Stimulated activated CD4-positive, alpha-beta T cell treated with anti-CD3 and anti-CD28 coated beads, Interleukin-1b, Interleukin-23, amount 100 ng/mL, for 4 hours (primary cell): ENCODE measurements at places on chromosomes 2 and 18.

GRCh38 chr2:157672129-157672528 lies 43.5 kb upstream of the ACVR1C start:
- no peak for DNase-seq

DNA sequence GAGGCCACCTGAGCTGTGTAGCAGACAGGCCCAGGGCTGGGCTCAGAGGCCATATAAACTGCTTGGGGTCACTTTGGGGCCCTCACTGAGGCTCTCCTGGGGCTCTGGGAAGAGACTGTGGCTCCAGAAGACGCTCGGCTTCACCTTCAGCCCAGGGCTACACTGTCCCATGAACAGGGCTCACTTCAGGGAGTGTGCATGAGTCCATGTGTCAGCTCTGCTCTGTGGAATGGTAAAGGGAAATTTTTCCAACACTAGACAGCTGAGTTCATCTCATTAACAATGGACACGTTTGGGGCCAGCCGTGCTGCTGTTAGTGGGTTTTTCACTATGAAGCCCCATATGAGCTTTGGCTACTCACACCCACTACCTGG lies 65.4 kb upstream of the TFCP2L1 start:
- no peak for DNase-seq

DNA sequence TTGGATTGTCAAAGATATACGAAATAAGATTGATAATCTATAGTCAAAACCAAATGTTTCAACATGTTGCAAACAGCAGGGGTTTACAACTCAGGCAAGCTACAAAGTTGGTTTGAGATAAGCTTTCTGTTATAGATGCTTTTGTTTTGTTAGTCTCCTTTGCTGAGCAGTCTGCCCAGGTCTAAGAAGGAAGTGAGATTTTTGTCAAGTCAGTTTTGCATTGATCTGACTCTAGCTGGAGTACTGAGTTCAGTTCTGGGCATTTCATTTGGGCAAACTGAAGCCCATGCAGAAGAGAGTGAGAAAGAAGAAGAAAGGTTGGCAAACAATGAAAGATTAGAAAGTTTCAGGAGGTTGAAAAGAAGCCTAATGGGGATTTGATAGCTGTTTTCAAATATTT lies 983.0 kb upstream of the SLC39A10 start:
- no peak for DNase-seq

DNA sequence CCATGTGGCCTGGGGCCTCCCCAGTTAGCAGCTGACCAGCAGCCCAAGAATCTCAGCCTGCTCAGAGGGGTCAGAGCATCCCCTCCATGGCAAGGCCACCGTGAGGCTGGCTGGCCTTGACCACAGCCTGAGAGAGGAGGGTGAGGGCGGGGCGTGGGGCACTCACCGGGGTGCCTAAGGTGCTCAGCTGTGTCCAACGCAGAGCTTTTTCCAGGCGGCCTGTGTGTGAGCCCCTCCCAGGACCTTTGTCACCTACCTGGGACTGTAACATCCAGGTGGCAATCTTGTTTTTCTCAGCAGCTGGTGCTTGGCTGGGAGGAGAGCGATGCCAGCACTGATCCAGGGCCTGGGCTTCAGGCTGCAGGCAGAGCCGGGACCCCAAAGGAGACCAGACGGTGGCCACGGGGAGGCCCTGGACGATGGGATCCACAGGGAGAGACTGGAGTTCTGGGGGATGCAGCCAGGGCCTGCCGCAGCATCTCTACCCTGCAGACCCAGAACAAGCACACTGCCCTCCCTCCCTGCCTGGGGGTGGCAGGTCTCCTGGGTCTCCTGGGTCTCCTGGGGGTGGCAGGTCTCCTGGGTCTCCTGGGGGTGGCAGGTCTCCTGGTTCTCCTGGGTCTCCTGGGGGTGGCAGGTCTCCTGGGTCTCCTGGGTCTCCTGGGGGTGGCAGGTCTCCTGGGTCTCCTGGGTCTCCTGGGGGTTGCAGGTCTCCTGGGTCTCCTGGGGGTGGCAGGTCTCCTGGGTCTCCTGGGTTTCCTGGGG lies 12.3 kb downstream of the SNED1 start:
- no peak for DNase-seq

DNA sequence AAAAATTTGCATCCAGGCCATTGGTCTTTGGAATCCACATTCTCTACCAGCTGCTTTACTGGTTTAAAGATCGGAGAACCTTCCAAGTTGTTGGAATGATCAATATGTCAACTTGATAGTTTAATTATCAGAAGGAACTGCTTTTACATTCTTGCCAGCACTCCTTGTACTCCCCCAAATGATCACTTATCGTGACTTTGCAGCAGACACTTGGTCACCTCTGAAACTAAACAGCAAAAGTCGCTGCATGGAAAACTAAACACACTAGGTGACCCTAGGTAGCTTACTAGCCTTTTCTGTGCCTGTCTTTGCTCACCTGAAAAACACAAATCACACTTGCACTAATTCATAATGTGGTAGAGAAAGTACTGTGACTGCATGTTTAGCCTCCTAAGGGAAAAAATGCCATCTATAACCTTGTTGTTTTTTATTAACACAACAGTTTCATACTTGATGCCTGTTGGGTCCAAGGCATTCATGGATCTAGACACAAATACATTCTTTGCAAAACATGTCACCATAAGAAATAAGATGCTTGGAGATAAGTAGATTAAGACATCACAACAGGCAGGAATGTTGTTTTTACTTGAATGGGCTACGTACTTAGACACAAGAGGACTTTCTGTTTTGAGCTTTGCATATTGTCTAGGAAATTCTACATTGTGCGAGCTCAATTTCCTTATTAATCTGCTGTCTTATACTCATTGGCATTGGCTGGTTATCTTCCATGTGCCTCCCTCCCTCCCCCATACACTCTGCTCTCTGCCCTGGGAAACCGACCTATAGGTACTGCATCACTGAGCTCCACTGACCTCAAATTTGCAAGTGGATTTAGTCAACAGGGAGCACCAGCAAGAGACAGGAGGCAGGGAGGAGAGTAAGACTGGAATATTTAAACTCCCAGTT lies 219.1 kb upstream of the STK17B start:
- no peak for DNase-seq

DNA sequence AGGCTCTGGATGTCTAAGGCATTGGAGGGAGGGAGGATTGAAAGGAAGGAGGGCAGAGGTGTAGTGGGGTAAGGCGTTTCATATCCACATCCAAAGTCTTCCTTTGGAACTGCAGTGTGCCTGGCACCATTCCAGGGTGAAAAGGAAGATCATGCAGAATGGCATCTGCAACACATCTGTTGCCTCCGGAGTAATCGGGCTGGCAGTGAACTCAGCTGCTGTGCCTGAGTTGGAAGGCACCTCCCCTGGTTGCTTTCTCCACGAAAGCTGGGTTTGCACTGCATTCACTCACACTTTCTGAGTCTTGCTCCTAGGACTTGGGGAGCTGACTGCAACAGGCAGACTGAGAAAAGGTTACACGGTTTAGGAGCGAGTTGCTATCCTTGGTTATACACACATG lies 30.3 kb upstream of the SEC11C start:
- DNase-seq, result no peak

GRCh38 chr2:85583667-85584353 lies 421 bp upstream of the VAMP5 start:
- DNase-seq, result no peak

- no peak for DNase-seq
Measured at GRCh38 chr2:44098050-44098449, 70.6 kb upstream of the PPM1B start.

DNA sequence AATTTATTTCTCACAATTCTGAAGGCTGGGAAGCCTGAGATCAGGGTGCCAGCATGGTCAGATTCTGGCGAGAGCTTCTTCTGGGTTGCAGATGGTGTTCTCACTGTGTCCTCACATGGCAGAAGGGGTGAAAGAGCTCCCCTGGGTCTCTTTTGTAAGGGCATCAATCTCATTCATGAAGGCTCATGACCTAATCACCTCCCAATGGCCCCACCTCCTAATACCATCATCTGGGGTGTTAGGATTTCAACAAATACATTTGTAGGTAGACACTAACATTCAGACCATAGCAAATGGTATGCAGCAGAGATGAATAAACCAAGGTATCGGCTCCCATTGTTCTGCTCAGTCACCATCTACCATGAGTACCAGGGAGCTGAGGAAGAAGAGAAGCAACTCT lies 32.7 kb downstream of the YPEL5 start:
- DNase-seq, result no peak

DNA sequence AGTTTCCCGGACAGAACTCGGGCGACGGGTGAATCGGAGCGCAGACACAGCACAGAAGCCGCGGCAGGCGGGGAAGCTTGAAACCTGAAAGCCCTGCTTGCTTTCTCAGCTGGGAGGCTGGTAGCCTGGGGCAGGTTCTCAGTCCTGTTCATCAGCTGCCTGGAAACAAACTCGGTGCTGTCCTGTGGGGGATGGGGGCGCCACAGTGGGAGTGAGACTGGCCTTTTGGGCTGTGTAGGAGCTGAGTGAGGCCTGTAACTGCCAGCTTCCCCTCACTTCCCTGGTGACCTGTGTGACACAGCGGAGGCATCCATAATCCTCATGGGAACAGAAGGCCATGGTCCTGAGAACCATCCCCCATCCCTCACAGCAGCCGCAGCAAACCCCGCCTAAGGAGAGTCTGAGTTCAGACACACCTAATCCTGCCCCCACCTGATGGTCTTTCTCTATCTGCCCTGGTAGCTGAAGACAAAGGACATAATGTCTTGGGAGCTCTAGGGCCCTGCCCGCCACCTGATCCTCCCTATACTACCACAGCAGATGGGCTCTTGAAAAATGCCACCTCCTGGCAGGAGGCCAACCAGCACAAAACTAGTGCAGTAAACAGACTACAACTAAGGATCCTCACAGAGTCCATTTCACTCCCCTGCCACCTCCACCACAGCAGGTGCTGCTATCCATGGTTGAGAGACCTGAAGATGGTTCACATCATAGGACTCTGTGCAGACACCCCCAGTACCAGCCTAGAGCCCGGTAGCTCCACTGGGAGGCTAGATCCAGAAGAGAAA lies 52.7 kb upstream of the LDLRAD4 start:
- no peak for DNase-seq

GRCh38 chr2:41934329-41934958 lies 113.4 kb upstream of the PKDCC start:
- DNase-seq, result no peak

GRCh38 chr2:207073412-207073800 lies 92.3 kb downstream of the KLF7 start:
- DNase-seq, result no peak

- no peak for DNase-seq
Measured at GRCh38 chr2:48733067-48733503, 22.4 kb downstream of the LHCGR start.

GRCh38 chr18:49365346-49365745 lies 95.1 kb downstream of the DYM start:
- DNase-seq, result no peak

- DNase-seq, result no peak
Measured at GRCh38 chr18:76390452-76391035, 104.5 kb downstream of the ZNF516 start.

- no peak for DNase-seq
Measured at GRCh38 chr2:132984731-132985130, 314.7 kb upstream of the LYPD1 start.

DNA sequence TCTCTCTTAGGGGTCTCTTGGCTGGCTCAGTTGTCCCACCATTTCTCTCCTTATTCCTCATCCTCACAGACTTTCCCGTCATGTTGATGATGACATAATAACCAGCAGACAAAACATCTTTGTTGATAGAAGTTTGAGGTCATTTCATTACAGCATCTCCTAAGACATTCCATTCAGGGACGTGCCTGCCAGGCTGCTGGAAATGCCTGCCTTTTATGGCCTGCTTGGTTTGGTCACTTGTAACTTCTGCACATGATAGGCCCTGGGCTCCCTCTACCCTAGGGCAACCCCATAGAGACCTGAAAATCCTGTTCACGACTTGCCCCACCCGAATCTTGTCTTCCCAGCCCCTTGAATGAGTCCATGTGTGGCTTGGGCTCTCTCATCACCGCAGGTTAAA lies 81.7 kb downstream of the SDC1 start:
- no peak for DNase-seq

- no peak for DNase-seq
Measured at GRCh38 chr2:233125455-233126065, 65.4 kb downstream of the INPP5D start.

DNA sequence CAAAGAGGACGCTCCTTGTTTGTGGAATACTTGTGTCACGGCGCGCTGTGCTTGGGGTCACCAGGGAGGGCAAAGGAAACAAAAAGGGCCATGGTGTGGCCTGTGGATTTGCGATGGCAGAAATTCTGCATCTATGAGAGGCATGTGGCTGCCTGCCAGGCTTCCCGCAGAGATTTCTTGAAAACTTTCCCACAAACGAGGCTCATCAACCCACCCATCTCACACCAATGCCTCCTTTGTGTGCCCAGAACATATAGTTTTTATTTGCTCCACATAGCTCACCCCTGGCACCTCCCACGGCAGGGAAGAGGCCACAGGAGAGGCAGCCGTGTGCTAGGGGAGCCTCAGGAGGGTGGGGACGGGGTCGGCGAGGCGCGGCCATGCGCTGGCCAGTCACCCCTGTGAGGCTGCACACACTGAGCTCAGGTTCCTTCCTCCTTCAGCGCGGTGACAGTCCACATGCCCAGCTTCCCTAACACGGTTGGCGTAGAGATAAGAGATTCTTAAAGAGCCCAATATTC lies 100.3 kb downstream of the MBP start:
- no peak for DNase-seq

DNA sequence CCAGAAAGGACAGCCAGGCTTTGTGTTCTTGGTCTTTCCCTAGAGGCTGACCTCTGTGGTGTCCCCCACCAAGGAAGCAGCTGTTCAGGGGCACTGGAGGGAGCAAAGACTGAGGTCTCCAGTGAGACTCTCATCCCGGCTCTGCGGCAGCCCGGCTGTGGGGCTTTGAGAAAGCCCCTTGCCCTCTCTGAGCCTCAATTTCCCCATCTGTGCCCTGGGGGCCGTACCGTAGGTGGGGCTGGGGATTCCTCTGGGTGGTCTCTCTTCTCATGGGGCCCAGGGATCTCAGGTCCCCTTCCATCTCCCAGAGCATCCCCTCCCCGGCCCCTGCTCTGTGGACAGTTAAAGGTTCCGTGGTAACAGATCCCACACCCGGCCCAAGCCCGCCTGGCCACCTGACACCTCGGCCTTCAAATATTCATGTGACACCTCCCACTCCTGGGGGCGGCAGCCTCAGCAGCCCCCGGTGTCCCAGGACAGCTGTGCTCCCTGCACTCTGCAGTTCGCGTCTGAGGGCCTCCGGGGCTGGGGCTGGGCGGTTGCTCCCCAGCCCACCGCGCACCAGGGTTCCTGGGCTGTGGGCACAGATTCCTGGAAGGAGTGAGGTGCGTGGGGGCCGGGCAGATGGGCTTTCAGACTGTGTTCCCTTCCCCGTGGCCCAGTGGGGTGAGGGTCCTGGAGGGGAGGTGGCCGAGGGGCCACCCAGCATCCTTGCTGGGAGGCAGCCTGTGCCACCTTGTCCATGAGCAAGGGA lies 15.1 kb upstream of the KLHL30 start:
- DNase-seq, result no peak

DNA sequence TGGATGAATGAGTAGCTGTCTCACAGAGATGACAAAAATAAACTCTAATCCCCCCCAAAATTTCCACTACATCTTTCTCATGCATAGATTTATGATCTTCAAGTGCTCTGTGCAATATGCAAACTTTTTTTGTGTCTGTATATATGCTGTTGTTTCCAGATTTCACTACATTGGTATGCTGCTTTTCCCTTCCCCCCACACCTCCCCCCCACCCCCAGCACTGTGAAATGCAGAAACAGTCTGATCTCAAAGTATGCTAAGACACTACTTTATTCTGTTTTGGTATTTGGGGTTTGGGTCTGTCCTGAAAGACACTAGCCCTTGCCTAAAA lies 524 bp upstream of the KLHL14 start:
- DNase-seq, result no peak

GRCh38 chr2:25079050-25079635 lies 37.3 kb downstream of the EFR3B start:
- DNase-seq, result no peak

- DNase-seq, result no peak
Measured at GRCh38 chr2:163736433-163737189, 803 bp upstream of the FIGN start.
